ENCODE measurements at places on chromosomes 4 and X.

- no peaks in the 10 kb centered on the region for H3K36me3 ChIP-seq
- no peak overlapping the region for H3K27ac ChIP-seq
- H3K4me1 ChIP-seq, result no peaks in the 10 kb centered on the region
- no peak overlapping the region for H3K4me3 ChIP-seq
- H3K27me3 ChIP-seq, result no peaks in the 10 kb centered on the region
Observed at GRCh38 chrX:10165580-10166247, 8.9 kb downstream of the CLCN4 start.

- DNase-seq, result no peak
- no peaks in the 10 kb centered on the region for H3K27me3 ChIP-seq
- peaks cover 4% of the 10 kb centered on the region for H3K4me1 ChIP-seq
- H3K36me3 ChIP-seq, result no peaks in the 10 kb centered on the region
- no peak overlapping the region for H3K27ac ChIP-seq
Observed at GRCh38 chr4:139050446-139050845, 34.9 kb downstream of the NOCT start.

DNA sequence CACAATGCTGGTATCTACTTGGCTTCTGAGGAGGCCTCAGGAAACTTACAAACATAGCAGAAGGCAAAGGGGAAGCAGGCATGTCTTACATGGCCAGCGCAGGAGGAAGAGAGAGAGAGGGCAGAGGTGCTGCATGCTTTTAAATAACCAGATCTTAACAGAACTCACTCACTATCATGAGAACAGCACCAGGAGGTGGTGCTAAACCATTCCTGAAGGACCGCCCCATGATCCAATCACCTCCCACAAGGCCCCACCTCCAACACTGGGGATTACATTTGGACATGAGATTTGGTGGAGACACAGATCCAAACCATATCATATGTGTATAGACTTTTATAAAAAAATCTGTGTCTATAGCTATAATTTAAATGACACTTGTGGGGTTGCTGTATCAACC lies 48.6 kb upstream of the ERVMER34-1 start:
- no peaks in the 10 kb centered on the region for H3K36me3 ChIP-seq
- no peak overlapping the region for H3K27ac ChIP-seq
- H3K4me3 ChIP-seq, result no peak overlapping the region

GRCh38 chrX:56792270-56793111 lies 63.4 kb downstream of the NBDY start:
- no peaks in the 10 kb centered on the region for H3K36me3 ChIP-seq
- no peaks in the 10 kb centered on the region for H3K4me1 ChIP-seq
- no peak overlapping the region for H3K4me3 ChIP-seq
- H3K27ac ChIP-seq, result no peak overlapping the region

DNA sequence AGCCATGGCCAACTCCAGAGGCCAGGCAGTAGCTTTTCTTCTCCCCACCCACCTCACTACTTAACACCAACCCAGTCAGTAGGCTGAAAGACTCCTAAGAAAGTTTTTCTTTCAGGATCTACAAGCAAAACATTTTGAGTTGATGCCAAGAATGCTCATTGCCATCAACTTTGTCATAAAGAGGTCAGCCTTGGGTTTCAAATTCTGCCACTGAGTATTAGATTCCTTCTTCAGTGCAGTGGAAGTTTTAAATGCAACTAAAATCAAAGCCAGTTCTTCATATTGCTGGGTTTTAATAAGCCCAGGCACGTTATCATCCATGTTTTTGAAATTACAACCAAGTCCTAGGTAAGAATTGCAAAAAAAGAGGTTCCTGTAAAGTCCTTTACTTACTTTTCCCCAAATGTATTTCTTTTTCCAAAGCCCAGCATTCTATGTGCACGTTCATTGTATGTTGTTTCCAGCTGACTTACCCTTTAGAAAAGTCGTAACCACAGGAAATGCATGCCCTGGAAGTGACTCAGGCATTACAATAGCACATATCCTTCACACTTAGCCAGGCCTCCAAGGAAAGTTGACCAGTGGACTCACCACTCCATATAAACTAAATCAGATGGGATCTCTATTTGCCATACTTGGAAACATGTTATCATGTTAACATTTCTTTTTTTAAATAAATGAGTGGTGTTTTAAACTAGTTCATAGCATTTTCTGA lies 229.9 kb downstream of the SOX3 start:
- no peak for DNase-seq
- no peak overlapping the region for H3K27ac ChIP-seq
- H3K4me3 ChIP-seq, result no peak overlapping the region
- H3K4me1 ChIP-seq, result no peaks in the 10 kb centered on the region
- H3K27me3 ChIP-seq, result no peaks in the 10 kb centered on the region

GRCh38 chrX:149495573-149496071 lies 9.5 kb downstream of the IDS start:
- H3K4me3 ChIP-seq, result no peak overlapping the region
- H3K27me3 ChIP-seq, result no peaks in the 10 kb centered on the region
- no peaks in the 10 kb centered on the region for H3K36me3 ChIP-seq

DNA sequence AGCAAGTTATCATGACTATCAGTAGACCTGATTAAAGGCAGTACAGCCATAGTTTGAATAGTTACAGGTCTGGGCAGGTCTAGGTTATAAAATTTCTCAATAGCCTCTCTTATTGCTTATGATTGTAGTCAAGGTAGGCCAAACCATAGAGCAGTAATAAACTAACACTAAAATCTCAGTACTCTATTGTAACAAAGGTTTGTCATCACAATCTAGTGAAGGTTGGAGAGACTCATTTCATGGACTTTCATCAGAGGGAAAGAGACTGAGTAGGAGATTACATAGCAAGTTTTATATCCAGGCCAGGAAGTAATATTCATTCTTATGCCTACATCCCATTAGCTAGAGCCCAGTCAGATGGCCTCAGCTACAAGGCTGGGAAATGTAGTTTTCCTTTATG lies 141.0 kb downstream of the ASB9 start:
- no peaks in the 10 kb centered on the region for H3K4me1 ChIP-seq
- H3K36me3 ChIP-seq, result no peaks in the 10 kb centered on the region
- H3K4me3 ChIP-seq, result no peak overlapping the region
- no peak overlapping the region for H3K27ac ChIP-seq

- DNase-seq, result no peak
- H3K27me3 ChIP-seq, result no peaks in the 10 kb centered on the region
- H3K27ac ChIP-seq, result no peak overlapping the region
- H3K4me1 ChIP-seq, result no peaks in the 10 kb centered on the region
- H3K4me3 ChIP-seq, result no peak overlapping the region
Observed at GRCh38 chr4:102217345-102217744, 127.9 kb downstream of the SLC39A8 start.

DNA sequence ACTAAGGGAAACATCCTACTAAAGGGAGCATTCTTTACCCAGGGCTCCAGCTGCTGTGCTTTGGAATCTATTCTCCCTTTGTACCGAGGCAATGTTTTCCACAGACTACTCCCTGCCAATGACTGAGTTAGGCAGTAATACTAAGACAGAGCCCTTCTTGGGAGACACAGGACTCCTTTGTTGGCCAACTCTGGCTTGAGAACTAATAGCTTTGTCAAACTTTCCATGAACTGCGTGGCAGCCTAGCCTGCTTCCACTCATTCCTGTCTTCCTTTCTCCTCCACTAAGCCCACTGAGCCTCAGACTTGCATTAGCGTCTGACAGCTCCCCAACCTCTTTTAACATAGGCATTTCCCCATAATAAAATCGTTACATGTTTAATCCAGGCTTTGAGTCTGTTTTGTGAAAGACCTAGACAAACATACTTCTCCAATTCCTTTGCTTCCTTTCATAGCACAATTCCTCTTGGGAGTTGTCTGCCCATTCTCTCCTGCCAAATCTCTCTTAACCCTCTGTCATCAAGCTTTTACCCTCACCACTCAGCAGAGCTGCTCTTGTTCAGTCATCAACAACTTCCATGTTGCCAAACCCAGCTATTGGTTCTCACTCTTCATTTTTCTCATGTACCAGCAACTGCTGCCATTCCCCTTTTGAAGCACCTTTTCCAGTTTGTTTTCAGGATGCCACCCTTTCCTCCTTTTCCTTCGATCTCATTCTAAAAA lies 300.3 kb upstream of the IGFBP7 start:
- H3K36me3 ChIP-seq, result no peaks in the 10 kb centered on the region
- H3K27ac ChIP-seq, result no peak overlapping the region
- DNase-seq, result no peak
